ENCODE measurements at places on chromosomes 5 and 9. TPM values are rescaled to one million over a fixed set of nuclear protein-coding genes. Genes with fewer than 3 reads are reported as not detected.

DNA sequence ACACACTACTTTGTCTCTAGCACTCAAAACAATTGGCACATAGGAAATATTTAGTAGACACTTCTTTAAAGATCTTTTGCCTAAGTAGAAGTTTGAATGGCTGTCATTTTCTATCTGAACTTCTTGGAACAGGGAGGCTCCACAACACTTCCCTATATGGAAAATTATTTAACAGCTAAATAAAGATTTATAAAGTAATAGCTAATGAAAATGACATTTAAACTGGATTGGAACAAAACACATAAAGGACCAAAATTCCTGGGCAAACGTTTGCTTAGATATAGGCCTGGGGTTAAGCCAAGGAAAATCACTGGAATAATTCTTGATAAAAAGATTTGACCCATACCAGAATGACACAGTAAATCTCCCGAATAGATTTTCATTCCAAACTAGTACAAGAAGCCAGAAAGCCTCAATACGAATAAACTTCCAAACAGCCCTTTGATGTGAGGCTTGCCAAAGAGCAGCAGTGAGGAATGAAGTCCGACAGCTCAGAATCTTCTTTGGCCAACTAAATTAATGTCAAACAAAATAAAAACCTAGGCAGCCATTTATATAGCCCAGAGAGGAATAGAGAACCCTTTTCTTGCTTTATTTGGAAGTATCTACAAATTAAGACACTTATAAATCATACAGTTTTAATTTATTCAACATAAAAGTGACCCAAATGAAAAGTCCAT lies 20.3 kb upstream of the RNF180 start:
- no peak overlapping the region for H3K4me3 ChIP-seq
- peaks cover 20% of the 10 kb centered on the region for H3K4me1 ChIP-seq

- DNase-seq: no peak
- H3K4me1 ChIP-seq: peaks cover 23% of the 10 kb centered on the region
- H3K4me3 ChIP-seq: no peak overlapping the region
- H3K27me3 ChIP-seq: peaks cover 75% of the 10 kb centered on the region
Observed at GRCh38 chr9:135091545-135091944, 4.1 kb downstream of the OLFM1 start.

- no peaks in the 10 kb centered on the region for H3K4me1 ChIP-seq
- no peak for DNase-seq
- H3K36me3 ChIP-seq: no peaks in the 10 kb centered on the region
- no peak overlapping the region for H3K4me3 ChIP-seq
- no peak overlapping the region for H3K27ac ChIP-seq
Observed at GRCh38 chr5:158807-159447, 32.4 kb upstream of the LRRC14B start.

- H3K36me3 ChIP-seq: no peaks in the 10 kb centered on the region
- peak overlapping the region; percentile 77 for H3K27ac ChIP-seq
- peaks cover 72% of the 10 kb centered on the region for H3K4me1 ChIP-seq
- DNase-seq: no peak
- no peak overlapping the region for H3K4me3 ChIP-seq
Observed at GRCh38 chr9:68897577-68898145, 116.3 kb downstream of the PRKACG start.

DNA sequence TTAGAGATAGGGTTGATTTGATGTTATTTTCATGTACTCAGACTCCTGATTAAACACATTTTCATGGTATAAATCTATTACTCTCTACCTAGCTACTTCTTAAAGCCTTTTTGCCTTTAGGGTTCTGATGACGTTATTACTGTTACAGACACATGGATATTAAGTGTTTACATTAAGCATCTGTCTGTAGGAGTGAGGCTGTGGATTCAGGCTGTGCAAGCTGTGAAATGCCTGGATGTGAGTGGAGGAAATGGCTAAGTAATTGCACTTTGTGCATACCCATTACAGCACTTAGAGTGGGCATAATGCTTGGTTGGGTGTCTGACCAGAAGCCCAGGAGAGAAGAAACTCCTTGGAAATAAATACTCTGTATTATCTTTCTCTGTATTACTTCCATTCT lies 186.8 kb downstream of the SNX18 start:
- no peak overlapping the region for H3K4me3 ChIP-seq
- H3K36me3 ChIP-seq: no peaks in the 10 kb centered on the region
- no peak for DNase-seq
- H3K4me1 ChIP-seq: peaks cover 46% of the 10 kb centered on the region
- H3K27ac ChIP-seq: peak overlapping the region; percentile 60

DNA sequence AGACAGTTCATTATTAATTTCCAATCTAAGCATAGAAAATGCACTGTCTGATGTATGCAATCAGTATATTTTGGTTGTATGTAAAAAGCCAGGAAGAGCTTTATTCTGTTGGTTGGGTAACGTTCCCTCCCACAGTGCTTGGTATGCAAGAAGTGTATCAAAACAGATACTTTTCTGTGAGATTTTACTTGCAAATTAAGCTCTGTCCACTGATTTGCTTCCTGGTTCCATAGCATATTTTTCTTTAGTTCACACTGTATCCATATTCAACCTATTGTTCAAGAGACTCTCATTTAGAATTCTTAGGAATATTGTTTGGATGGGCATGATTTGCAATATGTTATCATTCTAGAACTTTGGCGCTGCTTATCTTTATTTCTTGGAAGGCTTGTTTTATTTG lies 47.4 kb downstream of the RNF180 start:
- no peaks in the 10 kb centered on the region for H3K36me3 ChIP-seq
- DNase-seq: no peak
- H3K4me1 ChIP-seq: peaks cover 15% of the 10 kb centered on the region
- no peak overlapping the region for H3K4me3 ChIP-seq
- H3K27ac ChIP-seq: peak overlapping the region; percentile 13

- H3K4me1 ChIP-seq: peaks cover 16% of the 10 kb centered on the region
- H3K4me3 ChIP-seq: no peak overlapping the region
- H3K27ac ChIP-seq: no peak overlapping the region
- no peaks in the 10 kb centered on the region for H3K27me3 ChIP-seq
- DNase-seq: peak; percentile 50
Observed at GRCh38 chr5:170638454-170639220, 134.8 kb downstream of the KCNIP1 start.

DNA sequence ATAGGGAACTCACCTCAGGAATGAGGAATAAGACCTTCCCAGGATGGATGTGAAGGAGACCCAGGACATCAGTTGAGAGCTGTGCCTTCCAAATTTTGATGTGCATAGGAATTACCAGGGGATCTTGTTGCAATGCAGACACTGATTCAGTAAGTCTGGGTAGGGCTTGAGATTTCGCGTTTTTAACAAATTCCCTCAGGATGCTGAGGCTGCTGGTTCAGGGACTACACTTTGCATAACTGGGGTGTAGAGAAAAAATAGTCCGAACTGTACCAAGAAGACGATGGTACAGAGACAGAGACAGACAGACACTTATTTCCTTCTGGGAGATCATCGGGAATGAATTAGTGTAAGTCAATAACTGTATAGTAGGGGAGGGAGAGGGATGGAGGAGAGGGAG lies 82.3 kb upstream of the FREM1 start:
- no peaks in the 10 kb centered on the region for H3K27me3 ChIP-seq
- DNase-seq: no peak
- H3K27ac ChIP-seq: no peak overlapping the region
- peaks cover 20% of the 10 kb centered on the region for H3K4me1 ChIP-seq

DNA sequence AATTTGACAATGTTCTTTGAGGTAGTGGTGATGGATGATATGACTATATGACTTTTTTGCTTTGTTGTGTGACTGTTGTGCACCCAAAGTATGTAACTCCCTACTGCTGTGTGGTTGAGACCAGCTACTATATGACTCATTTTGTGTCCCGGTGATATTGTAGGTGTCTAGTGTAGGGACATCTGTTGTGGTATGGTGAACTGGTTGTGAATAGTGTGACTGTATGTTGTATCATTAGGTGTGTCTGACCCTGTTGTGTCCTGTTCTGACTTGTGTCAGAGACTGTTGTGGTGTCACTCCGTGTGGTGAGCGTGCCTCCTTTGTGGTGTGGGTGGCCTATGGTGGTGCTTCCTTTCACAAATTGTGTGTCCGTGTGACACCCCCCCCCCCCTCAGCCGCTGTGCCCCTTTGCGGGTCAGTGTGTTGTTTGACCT lies 11.2 kb upstream of the CXXC5 start:
- no peaks in the 10 kb centered on the region for H3K36me3 ChIP-seq
- H3K4me3 ChIP-seq: peak overlapping the region; percentile 68
- no peak for DNase-seq
- H3K4me1 ChIP-seq: peaks cover 57% of the 10 kb centered on the region

- no peak overlapping the region for H3K27ac ChIP-seq
- no peak for DNase-seq
- H3K4me1 ChIP-seq: peaks cover 18% of the 10 kb centered on the region
Observed at GRCh38 chr5:139877129-139877597, 81.6 kb downstream of the PSD2 start.

Gene LAMC3
- 0.66 TPM for total RNA-seq

Gene SHOC1
- total RNA-seq: not detected

Gene C5orf34
- total RNA-seq: 0.22 TPM

Gene ZMAT2
- 35.5 TPM for total RNA-seq

Gene SIT1
- not detected for total RNA-seq

Measured in left ventricle myocardium inferior (tissue), 1 donor.